ENCODE measurements at places on chromosomes 2 and 18. TPM values are rescaled to one million over a fixed set of nuclear protein-coding genes. Genes with fewer than 3 reads are reported as not detected.

DNA sequence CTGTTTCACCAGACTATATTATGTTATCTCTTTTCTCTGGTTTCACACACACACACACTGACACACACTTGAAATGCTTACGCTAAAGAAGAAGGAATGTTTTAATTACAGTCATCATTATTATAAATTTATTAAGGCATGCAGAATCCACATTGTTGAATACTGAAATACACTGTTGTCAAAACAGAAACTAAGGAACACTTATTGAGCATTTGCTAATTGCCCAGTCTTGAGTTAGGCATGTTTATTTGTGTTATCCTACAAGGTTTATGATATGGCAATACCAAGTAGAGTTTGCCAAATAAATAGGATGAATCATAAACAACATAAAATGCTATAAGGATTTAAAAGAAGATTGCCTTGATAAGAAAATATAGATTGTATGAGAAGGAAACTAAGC, 917.0 kb upstream of the PIK3C3 start:
- no peak for DNase-seq

DNA sequence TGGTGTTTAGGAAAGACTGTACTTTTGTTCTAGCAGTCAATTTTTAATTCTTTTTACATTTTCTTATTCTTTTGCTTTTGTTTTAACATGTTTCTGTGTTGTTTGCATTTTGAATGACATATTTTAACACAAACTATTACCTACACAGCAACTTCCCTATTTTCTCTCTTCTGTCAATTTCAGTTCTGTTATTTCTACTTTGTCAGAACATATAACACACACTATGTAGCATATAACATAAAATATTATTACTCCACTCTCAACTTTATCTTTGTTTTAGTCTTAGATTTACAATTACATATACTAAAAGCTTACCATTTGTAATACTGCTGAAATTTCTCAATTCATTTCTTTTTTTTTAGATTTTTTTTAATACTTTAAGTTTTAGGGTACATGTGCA, 372.7 kb upstream of the VWC2L start:
- no peak for DNase-seq

The WDPCP gene
- 10.9 TPM for total RNA-seq

The LAPTM4A gene
- total RNA-seq: 170 TPM

GRCh38 chr2:159217676-159218075, 68.8 kb downstream of the WDSUB1 start:
- no peak for DNase-seq

Measured in neural progenitor cell (in vitro differentiated cells).